ENCODE measurements at places on chromosomes 6 and 20.

GRCh38 chr20:49037962-49038387 lies 8.1 kb upstream of the CSE1L start:
- DNase-seq, result peak; percentile 43

DNA sequence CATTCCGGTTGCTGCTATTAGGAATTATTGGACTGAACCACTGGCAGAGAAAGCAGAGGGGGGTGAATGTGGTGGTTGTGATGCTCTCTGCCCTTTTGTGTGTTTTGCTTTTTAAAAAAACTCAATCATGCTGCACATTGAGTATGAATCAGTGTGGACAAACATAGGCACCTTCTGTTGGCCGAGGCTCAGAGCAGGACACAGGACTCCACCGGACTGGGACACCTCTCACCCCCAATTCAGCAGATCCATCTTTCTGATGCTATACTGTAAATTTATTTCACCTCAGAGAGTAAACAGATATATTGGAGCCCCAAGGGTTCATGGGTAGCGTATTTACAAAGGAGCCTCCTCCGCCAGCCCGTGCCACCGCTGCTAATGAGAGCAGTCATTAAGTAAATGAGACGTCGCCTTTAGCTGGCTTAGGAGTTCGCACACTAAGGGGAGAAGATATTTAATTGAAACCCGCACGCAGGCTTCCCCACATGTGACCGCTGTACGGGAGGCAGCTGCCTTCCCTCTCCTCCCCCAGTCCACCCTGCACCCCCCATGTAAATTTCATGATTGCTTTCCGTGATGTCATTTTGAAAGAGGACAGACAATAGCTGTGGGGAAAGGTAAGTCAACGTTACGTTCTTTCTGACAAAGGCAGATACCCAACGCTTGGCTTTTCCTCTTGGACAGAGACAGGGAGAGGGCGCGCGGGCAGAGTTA lies at the start of gene MYT1:
Gene MYT1, plus strand, starts transcription at position 330 of the 714 bp plus-strand sequence. CDS start 34,410 bp downstream, outside the sequence.
- DNase-seq, result no peak

DNA sequence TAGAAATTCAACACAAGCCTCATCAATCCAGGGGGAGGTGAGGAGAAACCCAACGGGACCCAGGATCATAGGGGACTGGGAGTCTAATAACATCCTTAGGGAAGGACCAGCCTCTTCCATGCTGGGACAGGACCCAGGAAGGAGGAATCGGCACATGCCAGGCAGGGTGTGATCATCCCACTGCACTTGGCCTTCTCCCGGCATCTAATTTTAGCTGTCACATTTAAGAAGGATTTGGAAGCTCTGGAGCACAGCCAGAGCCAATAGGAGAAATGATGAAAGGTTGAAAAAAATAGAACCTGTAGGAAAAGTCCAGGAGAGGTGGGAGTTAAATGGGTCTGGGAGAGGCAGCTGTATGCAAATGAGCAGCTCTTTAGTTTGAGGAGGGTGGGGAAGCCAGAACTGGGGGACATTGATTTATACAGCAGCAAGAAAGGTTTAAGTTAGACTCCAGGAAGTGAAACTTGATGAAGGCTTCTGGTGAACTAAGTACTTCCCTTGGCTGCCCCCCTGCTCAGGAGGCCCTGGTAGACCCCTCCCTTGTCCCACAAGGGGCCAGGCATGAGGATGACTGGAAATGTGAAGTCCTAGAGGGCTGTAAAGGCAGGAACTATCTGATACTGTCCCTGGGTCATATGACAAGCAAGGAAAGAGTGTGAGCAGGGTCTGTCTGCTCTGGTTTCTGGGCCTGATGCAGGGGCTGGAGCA lies 260.3 kb downstream of the LRFN2 start:
- peak; percentile 11 for DNase-seq

GRCh38 chr20:38763616-38764015 lies 15.4 kb downstream of the ACTR5 start:
- no peak for DNase-seq

- no peak for DNase-seq
These were observed 107.1 kb downstream of the UNC5CL start for GRCh38 chr6:40931931-40932330.

- no peak for DNase-seq
These were observed 195.8 kb downstream of the HAO1 start for GRCh38 chr20:7744411-7744810.

DNA sequence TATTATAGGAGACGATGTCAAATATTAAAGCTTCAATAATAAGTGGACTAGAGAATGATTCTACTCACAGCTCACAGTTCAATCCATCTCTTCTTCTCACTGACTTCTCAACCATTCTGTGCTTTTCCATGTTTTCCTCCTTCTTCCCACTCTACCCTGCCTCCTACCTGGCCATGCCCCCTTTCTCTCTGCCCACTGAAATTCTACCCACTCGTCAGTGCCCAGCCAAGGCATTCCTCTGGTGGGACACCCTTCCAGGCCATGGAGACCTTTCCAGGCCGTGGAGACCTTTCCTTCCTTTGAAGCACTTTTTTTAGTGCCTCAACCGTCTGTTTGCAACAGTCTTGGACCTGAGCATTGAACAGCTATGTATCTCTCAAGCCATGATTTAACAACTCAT lies 18.5 kb downstream of the BACH2 start:
- DNase-seq, result no peak

DNA sequence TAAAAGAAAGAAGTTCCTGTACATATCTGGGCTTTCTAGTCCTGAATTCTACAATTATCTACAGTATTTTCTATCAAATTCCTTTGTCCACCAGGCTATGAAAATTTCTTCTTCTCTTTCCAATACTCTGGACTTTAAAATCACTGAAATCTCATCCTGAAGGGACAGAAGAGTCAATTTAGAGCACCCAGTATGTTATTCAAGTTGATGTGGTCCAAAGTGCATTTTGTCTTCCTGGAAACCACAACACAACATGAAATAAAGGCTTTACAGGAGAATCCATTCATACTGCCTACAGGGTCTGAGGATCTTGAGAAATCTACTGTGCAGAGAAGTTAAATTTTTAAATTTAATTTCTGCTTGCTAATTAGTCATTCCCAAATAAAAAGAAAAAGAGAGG lies 94.9 kb upstream of the ADGRF1 start:
- DNase-seq, result no peak

DNA sequence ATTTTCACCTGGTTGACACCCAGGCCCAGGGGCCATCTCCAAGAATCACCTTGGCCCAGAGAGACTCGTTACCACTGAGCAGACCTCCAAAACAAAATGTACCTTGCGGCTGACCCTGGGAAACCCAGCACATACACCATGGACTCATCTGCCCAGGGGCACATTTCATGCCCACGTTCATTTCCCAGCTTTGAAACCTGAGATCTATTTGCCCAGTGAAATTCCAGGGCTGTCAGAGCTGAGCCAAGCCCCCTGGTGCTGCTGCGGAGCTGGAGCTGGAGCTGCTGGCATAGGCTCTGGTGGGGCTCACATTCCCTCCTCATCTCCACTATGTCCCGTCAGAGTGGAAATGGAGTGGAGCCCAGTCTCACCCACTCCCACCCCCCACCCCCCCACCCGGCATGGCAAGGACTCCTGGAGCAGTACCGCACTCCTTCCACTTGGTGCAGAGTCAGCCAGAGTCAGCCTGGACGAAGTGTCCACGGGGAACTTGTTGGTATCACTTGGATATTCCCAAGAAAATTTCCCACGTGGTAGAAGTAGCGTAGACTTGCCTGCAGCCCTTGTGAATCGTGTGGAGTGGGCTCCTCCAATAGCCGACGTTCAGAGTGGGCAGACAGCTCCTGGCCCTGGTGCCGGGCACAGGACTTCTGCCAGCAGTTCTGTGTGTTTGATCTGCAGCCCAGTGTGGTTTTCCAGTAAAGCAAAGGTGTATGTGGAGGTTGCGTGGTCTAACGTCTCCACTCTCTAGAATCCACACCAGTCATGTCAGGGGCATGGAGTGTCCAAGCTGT lies 18.1 kb upstream of the OSER1 start:
- no peak for DNase-seq

DNA sequence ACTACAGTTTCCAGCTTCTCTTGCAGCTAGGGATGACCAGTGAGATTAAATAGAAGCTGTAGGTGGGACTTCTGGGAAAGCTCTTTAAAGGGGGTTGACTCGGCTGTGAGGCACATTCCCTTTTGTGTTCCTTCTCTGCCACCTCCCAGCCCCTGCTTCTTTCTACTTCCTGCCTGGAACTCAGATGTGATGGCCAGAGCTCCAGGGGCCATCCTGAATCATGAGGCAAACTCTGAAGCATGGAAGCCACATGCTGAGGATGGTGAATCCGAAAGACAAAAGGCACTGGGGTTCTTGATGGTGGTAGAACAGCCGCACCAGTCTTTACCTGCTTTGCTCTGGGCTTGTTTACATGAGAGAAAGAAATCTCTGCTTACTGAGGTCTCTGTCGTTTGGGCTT lies 9.1 kb downstream of the CEBPB start:
- DNase-seq, result no peak

GRCh38 chr20:15834857-15835256 lies 738.4 kb downstream of the KIF16B start:
- DNase-seq, result no peak

DNA sequence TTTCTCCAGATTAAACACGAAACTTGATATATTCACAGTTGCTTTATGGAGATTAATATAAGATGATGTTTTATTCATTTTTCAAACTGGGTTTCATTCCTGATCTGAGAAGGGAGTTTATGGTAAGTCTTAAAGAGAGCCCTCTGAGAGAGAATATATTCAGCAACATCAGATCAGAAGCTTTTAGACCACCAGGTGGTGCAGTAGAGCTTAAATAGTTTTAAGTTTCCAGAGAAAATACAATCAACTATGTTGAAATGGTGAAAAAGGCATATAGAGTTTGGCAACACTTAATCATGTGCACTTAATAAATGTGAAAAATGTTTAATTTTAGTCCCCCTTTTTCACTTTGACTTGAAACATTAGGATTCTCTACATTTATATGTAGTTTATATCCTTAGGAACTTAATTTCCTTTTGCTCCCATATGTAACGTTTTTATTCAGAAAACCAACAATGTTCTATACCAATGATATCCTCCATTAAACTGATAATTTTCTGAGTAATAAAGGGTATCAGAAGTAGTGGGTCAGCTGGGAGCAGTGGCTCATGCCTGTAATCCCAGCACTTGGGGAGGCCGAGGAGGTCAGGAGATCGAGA lies 86.4 kb upstream of the CLDN20 start:
- DNase-seq, result peak; percentile 96

DNA sequence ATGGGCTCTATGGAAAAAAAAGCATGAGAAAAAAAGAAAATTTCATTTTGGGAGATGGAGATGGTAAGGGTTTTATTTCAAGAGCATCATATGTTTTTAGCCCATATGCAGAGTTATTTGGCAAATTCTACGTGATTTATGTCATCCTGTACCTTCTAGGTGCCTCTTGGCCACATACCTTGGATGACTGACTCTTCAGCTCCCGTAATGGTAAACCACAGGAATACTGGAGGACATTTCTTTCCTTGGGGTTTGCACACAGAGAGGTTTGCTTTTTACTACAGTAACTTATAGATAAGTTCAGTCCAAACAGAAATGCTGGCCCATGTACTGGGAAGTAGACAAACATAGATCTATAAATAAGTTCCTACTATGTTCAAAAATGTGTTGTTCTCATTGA lies 132.2 kb downstream of the SH3BGRL2 start:
- no peak for DNase-seq

DNA sequence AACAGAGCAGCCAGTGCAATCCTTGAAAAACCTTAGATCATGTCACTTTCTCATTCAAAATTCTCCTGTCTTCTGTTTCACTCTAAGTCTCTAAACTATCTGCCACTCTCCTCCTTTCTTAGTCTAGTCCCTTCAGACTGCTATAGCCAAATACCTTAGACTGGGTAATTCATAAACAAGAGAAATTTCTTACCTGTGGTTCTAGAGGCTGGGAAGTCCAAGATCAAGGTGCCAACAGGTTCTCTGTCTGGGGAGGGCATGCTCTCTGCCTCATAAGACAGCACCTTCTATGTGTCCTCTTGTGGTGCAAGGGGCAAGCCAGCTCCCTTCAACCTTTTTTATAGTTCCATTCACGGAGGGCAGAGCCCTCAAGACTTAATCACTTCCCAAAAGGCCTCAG lies 156.3 kb downstream of the MTFR2 start:
- DNase-seq, result no peak

GRCh38 chr20:56215115-56215514 lies 33.4 kb upstream of the MC3R start:
- DNase-seq, result no peak

- peak; percentile 88 for DNase-seq
These were observed 121.2 kb upstream of the LAMP5 start for GRCh38 chr20:9392892-9393857.

DNA sequence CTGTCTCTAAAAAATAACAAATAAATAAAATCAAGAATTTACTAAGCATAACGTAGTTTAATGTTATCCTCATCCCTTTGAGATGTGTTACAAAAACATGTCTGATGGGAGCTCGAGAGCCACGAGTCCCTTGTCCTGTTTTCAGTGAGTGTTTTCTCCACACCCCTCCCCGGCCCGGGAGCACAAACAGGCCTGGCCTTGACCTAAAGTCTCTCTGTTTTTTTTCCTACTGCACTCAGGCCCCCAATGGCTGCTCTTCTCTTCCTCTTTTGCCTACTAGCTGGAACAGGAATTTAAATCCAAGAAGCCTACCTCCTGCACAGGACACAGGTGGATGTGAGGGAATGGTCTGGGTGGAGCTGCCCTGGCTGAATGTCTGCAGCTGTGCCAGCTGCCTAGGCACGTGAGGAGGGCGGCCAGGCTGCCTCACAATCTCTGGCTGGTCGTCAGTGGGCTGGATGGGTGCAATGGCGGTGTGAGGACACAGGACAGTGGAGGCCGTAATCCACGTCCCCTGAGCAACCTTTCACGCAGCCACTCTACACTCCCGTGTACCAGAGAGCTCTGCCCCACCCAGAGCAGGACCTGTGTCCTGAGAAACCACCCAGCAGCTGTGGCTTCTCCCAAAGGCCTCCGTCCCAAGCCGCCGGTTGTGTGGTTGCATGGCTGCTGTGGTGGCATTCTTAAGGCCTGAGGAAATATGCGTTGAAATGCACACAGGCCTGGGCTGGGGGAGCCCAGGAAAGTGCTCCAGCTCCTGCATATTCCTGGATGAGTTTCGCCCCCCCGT lies 117.5 kb downstream of the FAM120B start:
- no peak for DNase-seq

GRCh38 chr6:51778666-51779065 lies 308.7 kb downstream of the PKHD1 start:
- DNase-seq, result no peak

- no peak for DNase-seq
These were observed 12.8 kb downstream of the TPD52L2 start for GRCh38 chr20:63877755-63878470.

- no peak for DNase-seq
These were observed 39.5 kb upstream of the SDHAF4 start for GRCh38 chr6:70527071-70527737.

DNA sequence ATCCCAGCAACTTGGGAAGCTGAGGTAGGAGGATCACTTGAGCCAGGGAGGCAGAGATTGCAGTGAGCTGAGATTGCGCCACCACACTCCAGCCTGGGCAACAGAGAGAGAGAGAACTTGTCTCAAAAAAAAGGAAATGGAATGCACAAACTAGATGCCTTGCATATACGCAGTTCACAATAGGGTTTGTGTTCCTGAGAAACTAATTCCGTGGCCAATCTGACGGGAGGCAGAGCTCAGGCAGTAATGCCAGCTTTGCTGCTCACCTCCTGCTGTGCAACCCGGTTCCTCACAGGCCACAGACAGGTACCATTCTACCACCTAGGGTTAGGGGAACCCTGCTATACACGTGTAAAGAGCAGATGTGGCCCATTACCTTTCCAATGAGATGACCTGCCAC lies 1.4 kb downstream of the CDK5RAP1 start:
- DNase-seq, result peak; percentile 45
